RPMI7951 (cell line): ENCODE measurements at places on chromosomes 6 and 20. TPM values are rescaled to one million over a fixed set of nuclear protein-coding genes. Genes with fewer than 3 reads are reported as not detected.

The YTHDF1 gene
- 21.2 and 22.1 TPM in 2 replicates for total RNA-seq

The TUBB1 gene
- total RNA-seq = 0.12 and 0.20 TPM in 2 replicates

The PRDM1 gene
- total RNA-seq = 4.7 TPM in 2 replicates

The LY6G6C gene
- total RNA-seq = not detected in 2 replicates

The TREM1 gene
- 2.0 TPM in 1 of 2 replicates, not detected in the other for total RNA-seq

The AKAP7 gene
- total RNA-seq = 8.5 and 8.8 TPM in 2 replicates

The SHLD1 gene
- total RNA-seq = 12.5 and 15.5 TPM in 2 replicates

The BPIFA3 gene
- not detected in 2 replicates for total RNA-seq

The PRIM2 gene
- total RNA-seq = 51.2 and 60.8 TPM in 2 replicates

The EYA4 gene
- total RNA-seq = not detected in 2 replicates

DNA sequence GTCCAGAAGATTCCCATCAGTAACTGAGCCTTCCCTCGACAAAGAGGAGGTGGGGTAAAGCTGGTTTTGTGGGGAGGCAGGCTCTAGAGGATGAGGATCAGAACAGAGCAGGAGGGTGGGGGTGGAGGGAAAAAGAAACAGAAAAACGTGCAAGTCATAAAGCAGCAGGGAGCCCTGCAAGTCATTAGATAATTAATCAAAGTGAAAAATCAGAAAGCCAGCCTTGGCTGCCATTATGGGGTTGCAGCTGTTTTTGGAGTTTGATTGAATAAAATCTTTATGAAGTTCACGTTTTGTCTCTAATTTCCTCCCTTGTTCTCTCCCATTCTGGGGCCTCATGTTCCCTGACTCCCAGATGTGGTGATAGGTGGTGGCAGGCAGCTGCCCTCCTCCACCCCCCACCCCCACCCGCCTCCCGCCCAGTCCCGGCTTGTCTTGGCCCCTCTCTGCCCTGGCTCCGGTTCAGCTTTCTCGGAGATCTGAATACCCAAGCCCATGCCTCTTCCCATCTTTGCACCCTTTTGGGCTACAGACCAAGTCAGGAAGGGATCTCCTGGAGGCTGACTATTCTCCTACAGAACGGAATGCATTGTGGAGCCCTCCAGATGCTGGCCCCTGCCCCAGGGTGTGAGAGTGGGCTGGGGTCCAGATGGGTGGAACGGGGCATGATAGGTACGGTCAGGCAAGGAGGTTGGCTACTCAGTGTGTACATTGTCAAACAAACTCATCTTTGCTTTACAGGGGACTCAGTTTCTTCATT lies 141.8 kb downstream of the CDC5L start:
- no peak for DNase-seq

GRCh38 chr6:145169726-145170224 lies 565.5 kb downstream of the EPM2A start:
- no peak for DNase-seq

DNA sequence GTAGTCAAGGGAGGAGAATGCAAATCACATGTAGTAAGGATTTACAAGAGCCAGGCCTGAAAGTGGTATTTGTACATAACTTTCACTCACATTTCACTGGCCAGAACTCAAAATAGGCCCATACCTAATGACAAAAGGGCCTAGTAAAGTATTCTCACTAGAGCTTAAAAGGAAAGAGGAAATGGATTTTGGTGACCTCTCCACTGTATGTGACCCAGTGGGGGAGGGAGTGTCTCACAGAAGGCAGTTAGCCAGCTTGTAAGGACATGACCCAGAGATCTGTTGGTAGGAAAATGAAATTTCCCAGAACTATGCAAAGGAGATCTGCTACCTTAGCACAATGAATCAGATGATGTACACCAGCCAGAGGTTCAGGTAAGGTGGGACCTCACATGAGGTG lies 124.4 kb downstream of the PTPRT start:
- no peak for DNase-seq

- DNase-seq = no peak
Observed at GRCh38 chr20:8095648-8096572, 36.2 kb upstream of the PLCB1 start.

DNA sequence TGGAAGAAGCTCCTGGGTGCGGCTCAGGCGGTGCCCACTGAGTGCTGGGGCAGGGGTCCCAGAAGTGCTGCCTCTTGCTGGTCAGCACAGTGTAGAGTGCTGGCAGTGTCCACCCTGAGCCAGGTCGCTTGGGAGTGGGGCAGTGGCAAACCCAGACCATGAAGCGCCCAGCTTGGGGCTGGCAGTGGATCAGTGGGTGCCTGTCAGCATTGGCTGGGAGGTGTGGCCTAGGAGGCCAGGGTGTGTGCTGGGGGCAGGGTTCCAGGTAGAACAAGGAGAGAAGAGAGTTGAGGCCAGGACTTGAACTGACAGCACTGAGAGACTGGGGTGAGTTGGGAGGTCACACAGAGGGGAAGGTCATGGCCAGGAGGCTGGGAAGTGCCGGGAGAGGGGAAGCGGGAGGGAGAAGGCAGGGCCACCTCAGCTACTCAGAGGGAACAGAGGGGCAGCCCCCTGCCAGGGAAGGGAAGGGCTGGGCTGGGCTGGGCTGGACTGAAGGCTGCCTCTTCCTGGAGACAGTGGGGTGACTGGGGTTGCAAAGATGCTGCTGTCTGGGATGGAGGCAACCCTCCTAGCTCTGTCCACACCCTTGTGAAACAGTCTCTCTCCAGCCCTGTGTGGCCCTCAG lies 4.1 kb downstream of the TCEA2 start:
- DNase-seq = no peak

GRCh38 chr6:82866446-82866845 lies 199.2 kb downstream of the UBE3D start:
- DNase-seq = no peak

DNA sequence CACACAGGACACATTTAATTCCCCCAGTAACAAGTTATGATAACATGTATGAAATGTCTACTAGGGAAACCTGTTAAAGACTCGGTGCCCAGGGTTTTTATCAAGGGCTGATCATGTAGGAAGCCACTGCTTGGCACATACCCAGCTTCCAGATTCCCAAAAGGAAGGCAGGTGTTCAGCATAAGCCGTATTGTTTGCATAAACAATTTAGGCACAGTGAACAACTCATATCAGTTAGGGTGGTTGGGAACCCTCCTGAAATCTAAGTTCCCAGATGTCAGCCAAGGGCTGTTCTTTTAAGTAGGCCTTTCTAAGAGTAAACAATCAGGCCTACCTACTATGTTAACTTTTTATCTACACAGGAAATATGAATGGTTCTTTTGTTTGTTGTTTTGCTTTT lies 74.1 kb downstream of the ASXL1 start:
- DNase-seq = no peak

DNA sequence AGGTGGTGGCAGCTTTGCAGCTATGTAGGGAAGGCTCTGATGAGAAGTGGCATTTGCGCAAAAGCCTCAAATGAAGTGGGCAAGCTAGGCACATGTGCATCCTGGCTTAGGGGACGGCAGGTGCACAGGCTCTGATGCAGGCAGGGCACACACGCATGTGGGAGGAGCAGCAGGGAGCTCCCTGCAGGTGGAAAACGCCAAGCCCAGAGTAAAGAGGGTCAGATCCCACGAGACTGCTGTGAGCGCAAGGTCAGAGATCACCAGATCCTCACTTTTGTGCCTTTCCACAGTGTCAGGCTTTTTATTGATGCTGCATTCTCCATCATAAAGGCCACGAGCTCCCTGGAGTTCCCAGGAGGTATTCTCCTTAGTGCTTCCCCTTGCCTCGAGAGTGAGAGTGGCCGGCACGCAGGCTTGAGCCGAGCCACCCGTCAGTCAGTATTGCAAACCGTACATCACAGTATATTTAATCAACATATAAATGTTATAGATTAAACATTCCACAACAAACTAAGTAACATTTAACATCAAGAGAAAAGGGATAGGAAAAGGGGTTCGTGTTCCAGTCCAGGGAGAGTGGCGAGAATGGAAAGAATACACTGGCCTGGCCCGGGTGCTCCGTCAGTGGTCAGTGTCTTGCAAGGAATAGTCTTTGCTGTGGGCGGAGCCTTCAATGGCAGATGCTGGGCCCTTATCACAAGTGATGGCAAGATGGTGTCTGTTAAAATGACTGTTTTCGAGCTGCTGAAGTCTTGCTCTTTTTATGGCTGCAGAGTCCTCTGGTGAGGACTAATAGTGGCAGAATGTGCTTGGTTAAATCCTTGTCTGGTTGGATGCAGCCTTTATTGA lies 109.4 kb downstream of the SYNDIG1 start:
- no peak for DNase-seq

DNA sequence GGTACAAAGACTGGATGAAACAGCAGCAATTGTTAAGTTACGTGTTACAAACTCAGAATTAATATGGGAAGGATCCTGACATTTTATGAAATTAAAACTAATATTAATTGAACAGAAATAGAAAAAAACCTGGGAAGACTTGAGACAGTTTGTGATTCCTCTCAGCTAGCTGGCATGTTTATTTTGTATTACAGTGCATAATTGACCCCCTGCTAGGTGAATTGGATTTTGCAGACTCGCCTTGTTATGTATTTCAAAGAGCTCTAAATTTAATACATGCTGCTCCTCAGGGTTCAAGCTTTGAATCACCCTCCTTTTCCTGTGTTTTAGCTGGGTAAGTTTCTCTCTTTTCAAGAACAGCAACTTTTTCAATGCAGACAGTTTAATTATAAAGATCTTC lies 339.4 kb downstream of the PLCB1 start:
- no peak for DNase-seq

GRCh38 chr6:114055349-114055748 lies 84.4 kb upstream of the HDAC2 start:
- no peak for DNase-seq

GRCh38 chr6:11702500-11703130 lies 76.0 kb downstream of the ADTRP start:
- DNase-seq = peak; percentile 82

DNA sequence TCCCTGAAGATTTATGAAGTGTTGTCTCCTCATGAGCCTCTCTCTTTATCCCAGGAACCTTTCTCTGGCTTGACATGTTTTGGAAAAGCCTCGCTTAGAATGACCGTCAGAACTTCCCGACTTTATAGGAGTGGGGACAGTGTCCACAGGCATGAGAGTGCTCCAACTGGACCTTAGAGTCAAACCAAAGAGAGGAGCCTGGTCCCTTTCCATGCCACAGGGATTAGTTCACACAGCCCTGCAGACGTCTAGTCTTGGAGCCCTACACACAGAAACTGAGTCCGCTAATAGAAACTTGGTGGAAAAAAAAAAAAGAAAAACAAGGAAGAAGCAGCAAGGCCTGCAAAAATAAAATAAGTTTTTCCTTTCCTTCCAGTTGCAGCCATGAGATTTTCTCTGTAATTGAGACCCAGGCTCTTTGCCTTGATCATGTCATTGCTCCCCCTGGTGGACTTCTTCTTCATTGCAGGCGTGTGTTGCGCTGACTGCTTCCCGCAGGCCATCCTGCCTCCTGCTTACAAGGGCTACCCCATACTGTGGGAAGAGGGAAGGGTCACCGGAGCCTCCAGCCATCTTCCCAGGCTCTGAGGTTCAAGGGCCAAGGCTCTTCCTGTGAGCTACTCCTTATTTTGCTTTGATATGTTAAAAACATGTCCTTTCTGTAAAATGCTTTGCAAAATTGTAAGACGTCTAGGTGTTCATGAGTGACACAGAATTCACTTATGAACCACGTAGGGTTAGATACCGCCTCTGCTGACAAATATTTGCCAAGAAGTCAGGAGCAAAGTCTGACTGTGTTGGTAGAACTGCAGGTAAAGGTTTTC lies 201.0 kb downstream of the UST start:
- peak; percentile 72 for DNase-seq
